Stimulated activated CD8-positive, alpha-beta memory T cell treated with anti-CD3 and anti-CD28 coated beads, Interleukin-2, amount 100 ng/mL, for 1 hour (primary cell): ENCODE measurements at places on chromosomes 1 and 21.

DNA sequence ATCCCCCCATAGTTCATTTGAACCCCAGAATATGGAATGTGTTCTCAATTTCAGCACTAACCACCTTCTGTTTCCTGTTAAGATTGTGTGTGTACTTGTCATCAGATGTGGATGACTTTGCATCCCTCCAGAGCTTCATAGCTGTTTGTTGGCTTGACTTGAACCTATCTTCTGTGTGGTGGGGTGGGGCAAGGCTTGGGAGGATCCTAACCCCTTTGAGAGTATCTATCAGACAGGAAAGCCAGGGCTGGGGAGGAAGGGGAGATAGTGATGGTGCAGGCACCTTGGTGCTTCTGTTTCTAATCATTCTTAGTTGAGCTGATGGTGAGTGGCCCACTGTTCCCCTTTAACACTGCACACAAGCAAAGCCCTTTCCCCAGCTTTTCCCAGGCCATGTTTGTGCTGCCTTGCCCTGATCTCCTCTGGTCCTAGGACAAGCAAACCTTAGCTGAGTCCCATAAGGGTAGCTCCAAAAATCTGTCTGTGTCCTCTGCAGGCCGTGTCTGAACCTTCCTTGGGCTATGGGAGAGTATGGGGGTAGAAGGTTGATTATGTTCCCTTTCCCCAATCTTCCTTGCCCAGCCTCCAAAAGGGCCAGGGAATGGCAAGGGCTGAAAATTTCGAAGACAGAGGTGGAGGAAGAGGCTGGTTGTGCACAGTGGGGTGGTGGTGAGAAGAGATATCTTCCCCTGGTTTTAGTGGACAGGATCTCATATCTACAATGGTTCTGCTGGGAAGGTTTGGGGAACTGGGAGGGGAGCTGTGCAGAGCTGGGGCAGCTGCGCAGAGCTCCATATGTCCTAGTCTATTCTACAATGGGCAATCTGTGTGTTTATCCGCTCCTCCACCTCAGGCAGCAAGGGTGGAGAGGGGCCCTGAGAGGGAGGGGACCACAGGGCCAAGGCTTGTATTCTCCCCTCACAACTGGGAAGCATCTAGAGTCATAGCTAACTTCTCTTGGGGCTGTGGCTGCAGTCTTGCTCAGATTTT lies 1.4 kb downstream of the NHLH1 start:
- DNase-seq: no peak

DNA sequence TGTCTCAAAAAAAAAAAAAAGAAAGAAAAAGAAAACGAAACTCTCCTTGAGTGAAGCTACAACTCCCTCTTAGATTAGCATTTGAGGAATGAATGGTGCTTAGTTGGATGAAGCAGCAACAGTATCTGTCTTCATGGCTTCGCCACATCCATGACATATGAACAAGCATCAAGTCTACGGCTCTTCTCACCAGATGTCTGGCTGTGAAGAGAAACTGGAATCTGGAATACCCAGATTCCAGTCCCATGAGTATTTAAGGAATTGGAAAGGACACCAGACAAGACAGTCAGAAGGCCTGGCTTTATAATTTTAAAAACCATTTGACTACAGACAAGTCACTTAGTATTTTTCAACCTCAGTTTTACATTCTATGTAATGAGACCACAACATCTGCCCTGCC lies 38.0 kb upstream of the TADA1 start:
- no peak for DNase-seq

GRCh38 chr21:21858502-21859334 lies 860.5 kb downstream of the NCAM2 start:
- no peak for DNase-seq

DNA sequence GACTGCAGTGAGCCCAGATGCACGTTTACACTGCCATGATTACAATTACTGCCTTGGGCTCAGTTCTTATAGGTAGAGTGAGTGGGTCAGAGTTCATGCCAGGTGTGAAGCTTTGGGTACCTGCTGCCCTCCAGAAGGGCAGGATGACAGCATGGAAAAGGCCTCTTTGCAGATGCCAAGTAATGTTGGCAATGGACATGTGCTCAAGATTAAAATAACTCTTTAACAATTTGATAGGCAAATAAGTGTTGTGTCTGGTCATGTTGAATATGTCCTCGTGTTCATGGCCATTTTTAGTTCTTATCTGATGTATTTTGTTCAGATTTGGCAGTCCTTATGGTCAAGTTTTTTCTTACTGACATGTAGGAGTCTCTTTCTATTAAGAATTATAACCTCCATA lies 34.8 kb downstream of the S100B start:
- no peak for DNase-seq

GRCh38 chr1:94852788-94853187 lies 32.6 kb downstream of the SLC44A3 start:
- no peak for DNase-seq

- no peak for DNase-seq
Measured at GRCh38 chr1:16969651-16970050, 10.8 kb downstream of the MFAP2 start.

- no peak for DNase-seq
Measured at GRCh38 chr1:214026985-214027384, 39.2 kb downstream of the PROX1 start.

- DNase-seq: no peak
Measured at GRCh38 chr21:39120876-39121599, 62.2 kb downstream of the PSMG1 start.

DNA sequence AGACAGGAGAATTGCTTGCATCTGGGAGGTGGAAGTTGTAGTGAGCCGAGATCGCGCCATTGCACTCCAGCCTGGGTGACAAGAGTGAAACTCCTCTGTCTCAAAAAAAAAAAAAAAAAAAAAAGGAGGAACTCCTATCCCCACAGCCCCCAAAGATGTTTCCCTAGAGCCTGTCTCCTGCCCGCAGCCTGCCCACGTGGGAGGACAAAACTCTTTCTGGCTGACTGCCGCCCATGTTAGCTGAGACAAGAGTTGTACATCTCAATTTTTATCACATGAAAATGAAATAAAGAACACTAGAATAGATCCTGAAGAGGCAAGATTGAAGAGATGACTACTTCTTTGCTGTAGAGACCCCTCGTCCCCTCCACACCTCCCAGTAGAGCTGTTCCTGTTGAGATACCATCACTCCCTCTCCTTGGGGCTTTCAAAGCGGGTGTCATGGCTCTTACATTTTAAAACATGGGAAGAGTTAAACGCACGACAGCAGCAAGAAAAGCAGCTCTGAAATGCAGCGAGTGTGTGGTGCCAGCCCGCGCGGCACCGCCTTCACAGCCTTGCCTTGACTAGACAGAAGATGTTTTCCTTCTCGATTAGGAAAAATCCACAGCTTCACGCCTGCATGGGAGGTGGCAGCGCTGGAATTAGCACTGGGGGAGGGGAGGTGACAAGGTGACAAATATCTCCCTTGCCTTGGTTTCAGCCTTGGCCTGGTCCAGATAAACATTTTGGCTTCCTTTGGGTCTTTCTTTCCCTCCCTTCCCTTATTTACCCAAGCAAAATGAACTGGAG lies 253.4 kb upstream of the CSF3R start:
- DNase-seq: no peak

- no peak for DNase-seq
Measured at GRCh38 chr21:28444557-28444956, 548.1 kb downstream of the LTN1 start.

DNA sequence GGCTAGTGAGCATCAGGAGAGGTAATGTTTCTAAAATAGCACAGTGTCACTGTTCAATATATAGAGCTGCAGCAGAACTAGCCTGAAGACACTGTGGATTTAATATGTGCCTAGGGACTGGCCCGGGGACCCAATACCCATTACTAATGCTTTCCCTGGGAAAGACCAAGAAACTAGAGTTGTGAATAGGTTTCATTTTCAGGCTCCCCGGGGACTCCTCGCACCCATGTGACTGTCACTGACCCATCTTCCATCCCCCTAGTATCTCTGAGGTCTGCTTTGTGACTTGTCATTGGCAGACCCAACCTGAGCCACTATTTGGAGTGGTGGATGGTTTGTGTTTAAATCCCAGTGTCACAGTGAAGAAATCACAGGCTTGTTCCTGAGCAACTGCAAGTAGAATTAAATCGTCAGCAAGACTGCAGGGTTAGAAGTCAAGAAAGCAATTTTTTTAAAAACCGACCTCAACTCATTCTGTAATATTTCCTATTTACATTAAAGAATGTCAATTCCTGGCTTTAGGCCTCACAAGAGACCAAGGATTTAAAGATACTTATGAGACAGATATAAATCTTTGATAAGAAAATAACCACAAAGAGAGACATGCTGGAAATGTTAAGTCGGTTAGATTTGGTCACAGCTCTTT lies 130.0 kb upstream of the TNR start:
- no peak for DNase-seq

DNA sequence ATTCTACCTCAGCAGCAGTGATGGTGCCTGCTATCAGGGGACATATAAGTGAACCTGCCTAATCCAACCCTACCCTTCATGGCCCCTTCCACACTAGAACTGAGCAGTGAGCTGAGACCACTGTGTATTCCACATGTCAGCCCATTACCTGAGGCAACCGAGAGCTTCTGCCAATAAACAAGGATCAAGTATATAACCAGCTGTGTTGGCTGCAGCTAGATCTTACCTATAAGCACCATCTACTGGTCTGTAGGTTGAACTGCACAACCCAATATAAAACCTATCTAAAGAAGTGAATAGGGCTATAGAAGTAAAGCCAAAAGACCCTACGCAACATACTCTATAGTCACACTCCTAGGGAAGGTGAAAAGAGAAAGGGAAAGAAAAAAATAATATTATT lies 376.9 kb downstream of the HHIPL2 start:
- DNase-seq: no peak

- no peak for DNase-seq
Measured at GRCh38 chr1:82139751-82140468, 339.2 kb downstream of the ADGRL2 start.

- no peak for DNase-seq
Measured at GRCh38 chr21:42038826-42039425, 28.8 kb upstream of the ZBTB21 start.

GRCh38 chr1:78033797-78034172 lies 12.0 kb upstream of the GIPC2 start:
- DNase-seq: no peak

GRCh38 chr1:7223334-7224080 lies 438.3 kb downstream of the CAMTA1 start:
- no peak for DNase-seq

GRCh38 chr1:76075877-76076276 lies 1.3 kb downstream of the ST6GALNAC3 start:
- DNase-seq: no peak

DNA sequence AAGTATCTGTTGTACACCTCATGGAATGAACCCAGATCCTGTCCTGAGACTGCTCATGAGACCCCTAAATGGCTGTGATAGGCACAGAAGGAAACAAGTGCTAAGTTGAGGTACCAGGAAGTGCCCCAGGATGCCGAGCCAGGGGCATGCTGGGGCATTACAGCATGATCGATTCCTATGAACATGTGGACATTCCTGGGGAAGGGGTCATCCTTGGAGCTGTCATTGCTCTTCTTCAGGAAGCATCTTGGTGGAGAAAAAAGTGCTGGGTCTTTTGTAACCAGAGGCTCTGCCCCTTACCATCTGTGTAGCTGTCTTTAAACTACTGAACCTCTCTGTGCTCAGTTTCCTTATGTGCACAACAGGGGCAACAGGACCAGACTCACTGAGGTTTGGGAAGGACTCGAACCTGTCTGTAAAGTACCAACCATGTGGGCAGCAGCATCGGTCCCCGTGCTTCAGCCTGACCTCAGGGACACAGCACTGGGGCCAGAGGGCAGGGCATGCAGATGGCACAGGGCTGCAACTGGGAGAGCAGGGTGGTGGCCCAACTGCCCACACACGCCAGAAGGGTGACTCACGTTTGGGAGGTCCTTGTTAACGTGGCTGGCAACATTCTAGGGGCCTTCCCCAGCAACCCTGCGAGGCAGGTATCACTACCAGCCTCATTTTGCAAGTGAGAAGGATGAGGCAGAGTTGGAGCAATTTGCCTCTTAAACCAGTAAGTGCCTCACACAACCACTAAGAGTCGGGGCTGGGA lies 142.3 kb upstream of the EDN2 start:
- no peak for DNase-seq

DNA sequence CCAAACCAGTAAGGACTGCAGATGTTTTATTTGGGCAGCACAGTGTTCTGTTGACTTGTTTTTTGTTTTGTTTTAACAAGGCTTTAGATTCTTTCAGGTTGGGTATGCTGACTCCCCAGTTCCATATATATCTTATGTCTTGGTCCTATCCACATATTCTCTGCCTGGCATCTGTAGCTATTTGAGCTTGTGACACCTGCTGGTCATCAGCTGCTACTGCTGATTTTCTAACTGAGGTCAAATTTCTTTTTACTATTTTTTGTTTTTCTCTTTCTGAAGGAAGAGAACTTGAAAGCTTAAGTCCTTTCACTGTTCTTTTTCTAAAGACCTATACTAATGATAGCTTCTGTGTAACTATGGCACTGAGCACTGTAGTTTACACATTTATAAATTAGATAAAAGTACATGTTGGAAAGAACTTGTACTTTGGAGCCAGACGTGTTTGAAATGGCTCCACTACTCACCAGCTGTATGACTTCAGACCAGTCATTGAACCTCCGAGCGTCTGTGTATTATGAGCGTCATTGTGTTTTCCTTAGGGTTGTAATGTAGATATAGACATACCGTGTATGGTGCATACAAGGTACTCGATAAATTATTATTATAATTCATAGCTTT lies 109.4 kb downstream of the NRDC start:
- DNase-seq: no peak

- no peak for DNase-seq
Measured at GRCh38 chr1:6976044-6976375, 190.8 kb downstream of the CAMTA1 start.

DNA sequence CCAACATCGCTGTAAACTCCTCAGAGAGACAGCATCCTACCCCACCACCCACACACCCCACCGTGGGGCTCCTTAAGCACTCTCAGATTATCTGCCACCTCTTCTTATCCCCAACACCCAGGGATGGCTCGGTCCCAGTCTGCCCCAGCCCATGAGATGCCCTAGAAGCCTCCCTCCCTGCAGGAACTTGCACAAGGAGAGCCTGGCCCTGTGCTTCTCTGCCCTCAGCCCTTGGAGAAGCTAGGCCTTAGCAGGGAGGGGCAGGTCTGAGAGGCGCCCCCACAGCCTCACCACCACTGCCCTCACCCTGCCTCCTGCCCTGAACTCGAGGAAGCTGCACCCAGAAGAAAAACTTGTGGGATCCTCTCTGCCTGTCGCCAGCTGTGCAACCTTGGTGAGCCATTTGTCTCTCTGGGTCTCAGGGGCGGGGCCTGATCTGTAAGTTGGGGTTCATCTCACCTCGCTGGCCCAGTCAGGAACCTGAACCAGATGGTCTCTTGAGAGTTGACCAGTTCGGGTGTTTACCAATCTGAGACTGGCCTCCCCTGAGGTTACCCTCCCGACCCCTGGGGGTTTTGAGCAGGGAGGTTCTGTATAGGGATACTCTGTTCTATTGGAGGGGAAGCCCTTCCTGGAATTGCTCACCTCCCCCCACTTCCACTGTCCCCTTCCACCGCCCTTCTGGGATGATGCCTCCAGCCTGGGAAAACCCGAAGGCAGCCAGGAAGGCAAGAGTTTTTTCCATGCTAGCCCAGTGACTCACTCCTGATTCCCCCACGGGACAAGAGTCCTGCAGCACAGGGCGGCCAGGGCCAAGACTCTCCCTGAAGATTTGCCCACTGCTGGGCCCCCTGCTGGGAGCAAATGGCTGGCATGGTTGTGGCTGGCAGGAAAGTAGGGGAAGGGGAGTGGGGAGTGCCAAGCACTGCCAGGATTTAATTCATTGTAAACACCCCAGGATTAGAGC lies at the start of gene S100A3:
Gene S100A3 (minus strand): TSS at position 537 of the 967 bp plus-strand sequence. CDS start 773 bp downstream, outside the sequence.
- no peak for DNase-seq
